Right ventricle myocardium superior (tissue), 1 donor: ENCODE measurements at places on chromosomes 6 and 20. TPM values are rescaled to one million over a fixed set of nuclear protein-coding genes. Genes with fewer than 3 reads are reported as not detected.

DNA sequence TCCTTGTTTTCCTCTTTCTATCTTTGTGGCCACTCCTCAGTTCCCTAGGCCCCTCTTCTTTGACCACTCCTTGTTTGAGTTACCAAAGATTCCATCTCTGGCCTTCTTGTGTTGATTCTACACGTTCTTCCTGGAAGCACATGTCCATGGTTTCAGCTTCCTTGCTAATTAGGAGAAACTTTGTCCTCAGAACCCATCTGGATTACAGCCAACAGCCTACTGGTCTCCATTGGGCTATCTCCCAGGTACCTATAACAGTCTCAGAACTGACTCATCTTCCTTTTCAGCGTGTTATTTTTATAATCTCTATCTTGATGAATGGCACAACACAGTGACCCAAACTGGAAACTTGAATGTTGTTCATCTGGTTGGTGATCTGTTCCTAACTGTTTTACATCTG lies 17.5 kb downstream of the PTPRA start:
- no peak for DNase-seq

DNA sequence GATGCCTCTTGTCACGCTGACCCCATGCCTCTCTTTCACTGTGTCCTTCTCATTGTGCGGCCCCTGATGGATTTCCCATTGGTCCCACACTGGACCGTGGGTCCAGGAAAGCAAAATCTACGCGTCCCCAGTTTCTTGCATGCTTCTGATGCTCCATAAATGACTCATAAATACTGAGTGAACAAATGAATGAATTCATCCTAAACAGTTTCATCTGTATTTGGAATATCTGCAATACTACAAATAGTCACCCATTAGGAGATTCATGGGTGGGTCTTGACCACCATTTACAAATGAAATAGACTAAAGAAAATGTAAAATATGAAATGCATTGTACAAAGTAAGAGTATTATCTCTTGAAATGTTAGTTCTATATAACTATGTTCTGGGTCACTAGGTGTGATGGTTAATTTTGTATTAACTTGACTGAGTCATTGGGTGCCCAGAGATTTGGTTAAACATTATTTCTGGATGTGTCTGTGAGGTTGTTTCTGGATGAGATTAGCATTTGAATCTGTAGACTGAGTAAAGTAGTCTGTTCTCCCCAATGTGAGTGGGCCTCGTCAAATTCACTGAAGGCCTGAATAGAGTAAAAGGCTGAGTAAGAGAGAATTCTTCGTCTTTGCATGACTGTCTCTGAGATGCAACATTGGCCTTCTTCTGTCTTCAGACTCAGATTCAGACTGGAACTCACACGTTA lies 448.7 kb downstream of the PREX1 start:
- DNase-seq = no peak

DNA sequence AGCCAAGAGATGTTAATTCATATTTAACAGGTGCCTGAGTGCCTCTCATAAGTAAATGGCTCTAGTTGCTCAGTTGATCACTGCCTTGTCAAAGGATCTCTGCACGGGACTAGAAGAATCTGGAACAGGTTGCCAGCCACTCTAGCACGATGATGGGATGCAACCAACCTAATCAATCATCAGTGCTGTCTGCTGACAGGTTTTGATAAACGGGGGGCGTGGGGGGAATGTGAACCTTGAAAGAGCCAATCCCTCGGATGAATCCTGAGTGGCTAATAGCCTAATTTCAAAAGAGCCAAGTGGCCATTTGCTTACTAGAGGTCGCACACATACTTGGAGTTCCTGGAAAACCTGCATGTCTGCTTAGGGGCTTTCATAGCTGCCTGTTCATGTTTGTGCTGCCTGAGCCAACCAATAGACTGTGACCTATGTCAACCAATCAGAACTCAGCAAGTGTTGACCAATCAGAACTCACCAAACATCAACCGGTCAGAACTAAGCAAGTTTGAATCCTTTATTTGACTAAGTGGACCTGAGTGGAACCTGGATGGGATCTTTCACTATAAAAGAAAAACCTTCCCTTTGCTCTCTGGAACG lies 43.5 kb upstream of the ECI2 start:
- no peak for DNase-seq

HRH3 gene
- total RNA-seq = not detected

DNA sequence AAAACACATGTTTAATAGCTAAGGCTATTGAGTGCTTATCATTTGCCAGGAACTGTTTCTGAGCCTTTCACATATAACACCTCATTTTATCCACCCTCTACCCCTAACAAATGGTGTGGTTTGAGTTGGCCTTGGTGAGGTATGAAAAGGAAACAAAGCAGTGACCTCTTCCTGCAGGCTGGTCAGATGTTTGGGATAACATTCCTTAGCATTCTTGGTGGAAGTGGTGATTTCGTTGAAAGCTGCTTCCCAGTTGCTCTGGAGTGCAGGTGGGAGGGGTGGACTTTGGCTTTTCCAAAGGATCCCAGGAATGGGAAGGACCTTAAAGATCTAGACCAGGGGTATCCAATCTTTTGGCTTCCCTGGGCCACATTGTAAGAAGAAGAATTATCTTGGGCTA lies 41.3 kb downstream of the CARMIL1 start:
- DNase-seq = no peak

GRCh38 chr6:134041093-134041492 lies 11.3 kb downstream of the SLC2A12 start:
- no peak for DNase-seq

- DNase-seq = no peak
These were observed 192.5 kb downstream of the PTPRK start for GRCh38 chr6:128327890-128328289.

CAPN11 gene
- total RNA-seq = 0.43 TPM

DNA sequence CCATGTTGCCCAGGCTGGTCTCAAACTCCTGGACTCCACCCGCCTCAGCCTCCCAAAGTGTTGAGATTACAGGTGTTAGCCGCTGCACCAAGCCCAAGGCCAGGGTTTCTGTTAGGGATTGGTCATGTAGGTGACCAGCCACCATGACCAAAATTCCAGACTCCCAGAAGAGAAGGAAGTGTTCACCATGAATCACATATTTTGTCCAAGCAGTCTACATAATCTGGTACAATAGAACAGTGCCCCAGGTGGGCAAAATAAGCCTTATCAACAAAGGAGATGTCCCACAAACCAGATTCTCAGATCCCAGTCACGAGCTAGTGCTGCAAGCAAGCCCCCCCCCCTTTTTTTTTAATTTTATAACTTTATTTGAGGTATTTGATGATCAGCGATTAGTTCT lies 20.0 kb downstream of the ZNF341 start:
- no peak for DNase-seq

CDYL gene
- total RNA-seq = 27.2 TPM

DNA sequence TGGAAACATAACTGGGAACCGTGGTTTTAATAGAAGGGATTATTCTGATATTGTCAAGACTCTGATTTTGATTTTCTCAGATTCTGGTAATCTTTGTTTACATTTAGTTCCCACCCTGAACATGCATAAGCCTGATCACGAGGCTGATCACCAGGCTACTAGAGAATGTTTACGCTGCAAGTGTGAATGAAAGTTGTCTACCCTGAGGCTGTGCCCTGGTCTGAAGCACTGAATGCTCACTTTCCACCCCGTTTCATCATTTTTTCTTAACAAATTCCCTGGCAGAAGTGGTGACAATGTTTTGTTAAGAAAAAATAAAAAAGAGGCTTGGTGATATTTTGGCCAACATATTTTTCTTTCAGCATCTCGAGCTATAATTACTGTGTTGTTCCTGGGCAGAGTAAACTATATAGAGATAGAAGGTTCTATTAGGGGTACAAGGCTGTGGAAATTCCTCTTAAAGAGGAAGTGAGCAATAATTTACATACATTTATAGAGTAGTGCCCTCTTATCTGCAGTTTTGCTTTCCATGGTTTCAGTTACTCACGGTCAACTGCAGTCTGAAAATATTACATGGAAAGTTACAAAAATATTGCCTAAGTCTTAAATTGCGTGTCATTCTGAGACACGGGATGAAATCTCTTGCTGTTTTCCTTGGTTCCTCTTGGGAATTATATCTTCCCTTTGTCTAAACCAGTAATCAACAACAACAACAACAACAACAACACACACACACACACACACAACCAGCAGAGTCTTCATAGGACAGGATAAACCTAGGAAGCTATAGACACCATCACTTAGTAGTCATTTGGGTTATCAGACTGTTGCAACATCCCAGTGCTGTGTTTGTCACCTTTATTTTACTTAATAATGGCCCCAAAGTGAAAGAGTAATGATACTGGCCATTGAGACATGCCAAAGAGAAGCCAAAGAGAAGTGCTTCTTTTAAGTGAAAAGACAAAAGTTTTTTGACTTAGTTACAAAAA lies 566.6 kb upstream of the CITED2 start:
- no peak for DNase-seq

VSTM2L gene
- 17.0 TPM for total RNA-seq

GRCh38 chr6:34237722-34238584 lies 1.3 kb downstream of the HMGA1 start:
- peak; percentile 61 for DNase-seq

DDX43 gene
- total RNA-seq = 0.62 TPM

- no peak for DNase-seq
These were observed 88.9 kb upstream of the ATXN1 start for GRCh38 chr6:16849988-16850680.

DNA sequence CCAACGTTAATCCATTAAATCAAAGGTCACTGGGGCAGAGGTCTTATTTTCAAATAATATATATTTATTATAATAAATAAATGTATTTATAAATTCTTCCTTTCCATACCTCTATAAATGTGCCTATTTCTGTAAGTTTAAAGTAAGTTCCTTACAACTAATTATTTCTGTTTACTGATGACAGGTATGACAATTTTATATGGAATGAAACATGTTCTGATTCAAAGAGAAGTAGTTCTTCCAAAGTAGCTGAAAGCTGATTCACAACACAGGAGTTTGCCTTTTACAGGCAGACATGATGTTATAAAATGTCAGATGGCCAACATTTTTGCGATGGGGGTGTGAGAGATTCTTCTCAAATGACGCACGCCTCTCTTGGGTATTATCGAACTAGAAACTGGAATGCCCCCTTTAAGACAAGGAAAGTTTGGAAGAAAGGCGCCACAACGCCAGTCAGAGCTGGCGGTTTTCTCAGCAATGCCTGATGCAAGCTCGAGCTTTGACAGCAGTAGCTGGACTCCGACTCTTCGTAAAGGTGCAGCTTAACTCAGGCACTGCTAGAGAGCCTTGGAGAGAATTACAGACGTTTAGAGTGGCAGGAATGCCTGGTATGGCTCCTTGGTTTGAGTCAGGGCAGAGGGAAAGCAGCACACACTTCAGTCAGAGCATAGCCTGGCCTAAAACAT lies 92.1 kb downstream of the FOXC1 start:
- DNase-seq = no peak

DNA sequence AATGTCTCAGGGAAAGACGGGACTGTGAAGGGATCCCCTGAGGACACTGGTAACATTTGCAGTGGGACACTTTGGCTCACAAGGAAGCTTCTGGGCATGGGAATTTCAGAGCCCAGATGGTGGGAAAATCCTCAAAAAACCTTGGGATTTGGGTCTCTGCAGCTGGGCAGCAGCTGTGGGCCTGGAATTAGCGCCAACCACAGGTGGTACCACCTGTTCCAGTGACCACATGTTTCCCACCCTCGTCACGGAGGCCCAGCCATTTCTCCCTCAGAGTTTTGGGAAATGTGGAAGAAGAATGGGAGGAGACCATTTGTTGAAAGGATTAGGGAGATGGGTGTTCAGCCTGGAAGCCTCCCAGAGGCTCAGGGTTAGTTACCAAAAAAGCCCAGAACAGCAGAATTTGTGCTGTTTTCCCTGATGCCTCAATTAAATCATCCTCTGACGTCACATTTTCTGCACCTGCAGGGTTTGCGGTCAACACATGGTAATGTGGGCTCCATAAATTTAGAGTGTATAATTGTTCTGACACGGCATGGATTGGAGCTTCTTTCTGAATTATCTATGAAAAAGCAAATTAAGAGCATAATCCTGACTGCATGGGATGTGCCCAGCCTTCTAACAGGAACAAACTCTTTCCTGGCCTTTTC lies 34.4 kb downstream of the EDN3 start:
- DNase-seq = no peak

GRCh38 chr6:162154001-162154400 lies 573.6 kb downstream of the PRKN start:
- DNase-seq = no peak

DNA sequence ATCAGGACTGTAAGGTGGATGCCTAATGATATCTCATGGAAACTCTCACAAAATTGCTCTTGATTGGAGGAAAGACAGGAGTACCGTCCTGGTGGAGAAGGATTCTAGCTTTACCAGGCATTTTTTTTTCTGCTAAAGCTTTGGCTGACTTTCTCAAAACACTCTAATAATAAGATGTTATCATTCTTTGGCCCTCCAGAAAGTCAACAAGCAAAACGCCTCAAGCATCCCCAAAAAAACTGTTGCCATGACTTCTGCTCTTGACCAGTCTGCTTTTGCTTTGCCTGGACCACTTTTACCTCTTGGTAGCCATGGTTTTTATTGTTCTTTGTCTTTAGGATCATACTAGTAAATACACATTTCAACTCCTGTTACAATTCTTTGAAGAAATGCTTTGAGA lies 55.5 kb upstream of the RUNX2 start:
- DNase-seq = no peak

GRCh38 chr6:74610352-74610751 lies 595.5 kb downstream of the COL12A1 start:
- no peak for DNase-seq

- peak; percentile 20 for DNase-seq
These were observed 253.4 kb downstream of the TAF4 start for GRCh38 chr20:61812121-61812844.

DNA sequence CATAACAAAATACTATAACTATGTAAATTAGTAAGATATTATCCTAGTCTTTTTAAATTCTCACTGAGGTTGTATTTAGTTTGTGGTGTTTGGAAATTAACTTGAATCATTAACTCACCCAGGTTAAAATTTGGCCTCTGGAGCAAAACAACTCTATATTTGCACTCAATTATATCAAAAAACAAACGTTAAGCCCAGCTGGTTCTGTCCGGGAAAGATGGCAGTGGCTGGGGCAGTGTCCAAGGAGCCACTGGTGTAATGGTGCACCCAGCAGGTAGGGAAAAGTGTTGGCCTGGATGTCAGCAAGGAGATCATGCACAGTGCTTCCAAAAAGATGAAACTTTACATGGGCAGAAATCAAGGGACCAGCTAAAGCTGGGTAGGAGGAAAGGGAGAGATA lies 285.3 kb upstream of the CITED2 start:
- DNase-seq = no peak

CCDC28A gene
- 6.8 TPM for total RNA-seq

WFDC2 gene
- 1.0 TPM for total RNA-seq

DNA sequence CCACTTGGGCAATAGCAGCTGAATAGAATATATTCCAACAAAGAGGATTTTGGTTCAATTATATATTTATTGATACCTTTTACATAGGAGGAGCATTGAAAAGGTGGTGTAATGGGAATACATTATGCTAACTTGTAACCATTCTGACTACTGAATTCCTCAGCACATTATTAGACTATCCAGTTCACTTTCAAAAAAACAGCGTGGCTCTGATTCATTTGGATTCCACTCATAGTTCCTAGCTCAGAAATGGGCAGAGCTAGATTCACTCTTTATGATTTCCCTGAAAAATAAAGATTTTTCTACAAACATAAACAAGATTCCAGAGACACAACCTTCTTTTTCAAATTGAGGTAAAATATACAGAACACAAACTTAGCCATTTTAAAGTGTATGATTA lies 9.2 kb upstream of the TRERF1 start:
- DNase-seq = no peak
